Ammon's horn (tissue), 1 donor: ENCODE measurements at places on chromosomes 12 and 14.

GRCh38 chr14:39712293-39712999 lies 280.2 kb upstream of the FBXO33 start:
- DNase-seq = no peak

GRCh38 chr14:89304972-89305703 lies 111.9 kb downstream of the FOXN3 start:
- DNase-seq = peak; percentile 43

DNA sequence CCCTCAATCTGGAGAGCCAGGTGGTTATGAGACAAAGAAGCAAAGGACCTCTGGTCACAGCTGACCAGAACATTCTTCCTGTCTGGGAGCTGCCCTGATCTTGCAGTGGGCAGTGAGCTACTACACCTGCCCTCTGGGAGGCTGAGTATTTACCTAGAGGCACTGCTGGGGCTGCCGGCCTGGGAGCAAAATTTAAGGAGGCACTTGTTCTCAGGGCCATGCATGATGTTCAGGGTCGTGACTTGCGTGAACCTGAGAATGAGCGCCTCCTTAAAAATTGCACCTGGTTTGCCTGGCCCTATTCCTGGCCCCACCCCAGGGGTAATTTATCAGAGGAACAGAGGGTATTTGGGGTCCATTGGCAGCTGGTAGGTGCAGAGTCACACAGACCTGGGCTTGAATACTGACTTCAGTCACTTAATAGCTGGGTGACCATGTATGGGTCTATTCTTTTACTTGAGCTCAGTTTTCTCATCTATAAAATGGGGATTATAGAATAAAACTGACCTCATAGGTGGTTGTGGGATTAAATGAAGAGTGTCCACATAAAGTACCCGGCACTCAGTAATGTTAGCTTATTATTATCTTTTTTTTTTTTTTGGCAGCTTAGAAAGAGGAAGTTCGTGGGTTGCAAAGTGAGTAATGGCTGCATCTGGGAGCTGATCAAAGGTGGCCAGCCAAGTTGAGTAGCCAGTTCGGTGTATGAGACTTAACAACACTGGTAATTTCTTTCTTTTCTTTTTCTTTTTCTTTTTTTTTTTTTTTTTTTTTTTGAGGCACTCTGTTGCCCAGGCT lies 107.4 kb upstream of the MED13L start:
- DNase-seq = no peak

DNA sequence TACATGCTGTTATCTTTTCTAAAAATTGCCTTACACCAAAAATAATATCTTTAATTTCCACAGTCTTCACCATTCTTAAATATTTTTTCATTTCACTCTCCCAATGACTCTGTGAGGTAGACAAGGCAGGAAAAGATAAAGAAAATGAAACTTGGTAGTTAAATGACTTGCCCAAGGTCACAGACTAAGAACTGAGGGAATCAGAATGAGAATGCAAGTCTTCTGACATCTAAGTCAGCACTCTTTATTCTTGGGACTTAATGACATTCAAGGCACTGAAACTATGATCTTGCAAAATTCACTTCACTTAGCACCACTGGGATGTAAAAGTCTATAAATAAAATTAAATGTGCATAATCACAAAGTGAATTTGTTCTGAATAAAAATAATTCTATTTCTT lies 104.5 kb downstream of the SLC2A13 start:
- no peak for DNase-seq

DNA sequence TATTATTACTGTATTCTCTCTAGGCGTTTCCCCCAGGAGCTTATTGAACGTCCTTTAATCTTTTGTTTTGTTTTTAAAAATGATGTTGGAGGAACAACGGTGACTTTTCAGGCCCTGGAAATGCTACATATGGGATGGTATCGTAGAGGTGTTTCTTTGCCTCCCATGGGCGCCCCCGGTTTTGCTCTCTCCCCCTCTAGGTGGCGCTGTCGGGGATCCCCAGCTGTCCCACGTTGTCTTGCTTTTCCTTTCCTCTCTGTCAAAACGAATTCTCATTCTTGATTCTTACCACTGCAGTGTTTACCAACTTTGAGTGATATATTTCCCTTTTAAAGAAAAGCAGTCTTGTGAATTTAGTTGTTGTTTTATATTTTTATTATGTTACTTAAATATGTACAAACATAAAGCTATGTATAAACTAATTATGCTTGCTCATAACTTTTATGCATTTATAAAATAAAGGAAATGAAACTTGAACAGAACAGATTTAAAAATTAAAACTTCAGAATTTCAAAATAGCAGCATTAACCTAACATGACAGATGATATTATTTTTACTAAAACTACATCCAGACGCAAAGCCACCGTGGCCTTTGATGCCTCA lies 171.9 kb downstream of the RGS6 start:
- DNase-seq = no peak

DNA sequence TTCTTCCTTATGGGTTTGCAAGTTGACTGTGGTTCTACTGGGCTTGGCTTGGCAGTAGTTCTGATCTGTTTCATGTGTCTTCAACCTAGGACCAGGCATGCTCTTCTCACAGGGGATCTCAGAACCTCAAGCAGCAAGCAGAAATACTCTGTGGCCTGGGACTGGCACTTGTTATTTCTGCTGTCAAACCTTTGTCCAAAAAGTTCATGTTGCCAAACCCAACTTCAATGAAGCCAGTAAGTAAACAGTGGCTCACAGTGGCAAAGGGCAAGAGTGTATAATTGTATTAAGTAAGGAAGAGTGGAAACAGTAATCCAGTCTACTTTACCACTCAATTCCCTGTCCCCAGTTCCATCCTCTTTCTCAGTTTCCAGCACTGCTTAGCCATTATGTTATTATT lies 15.7 kb upstream of the HMGA2 start:
- DNase-seq = no peak

- no peak for DNase-seq
These were observed 207.7 kb downstream of the FUT8 start for GRCh38 chr14:65620195-65620594.

DNA sequence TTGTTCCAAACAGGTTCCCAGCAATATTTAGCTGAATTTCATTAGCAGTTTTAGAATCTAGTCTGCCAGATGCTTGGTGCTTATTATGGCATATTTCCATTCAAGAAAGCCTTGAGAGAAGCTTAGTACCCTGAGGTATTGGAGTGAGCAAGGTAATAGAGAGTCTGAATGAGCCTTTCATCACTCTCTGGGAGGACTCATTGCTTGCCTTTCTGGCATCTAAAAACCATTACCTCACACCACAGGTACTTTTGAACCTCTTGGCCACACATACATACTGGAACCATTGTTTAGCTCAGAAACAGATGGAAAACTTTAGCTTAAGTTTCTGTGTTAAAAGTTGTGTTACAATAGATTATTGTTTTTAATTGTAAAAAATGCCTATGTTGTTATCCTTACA lies 27.4 kb upstream of the KCNH3 start:
- no peak for DNase-seq

DNA sequence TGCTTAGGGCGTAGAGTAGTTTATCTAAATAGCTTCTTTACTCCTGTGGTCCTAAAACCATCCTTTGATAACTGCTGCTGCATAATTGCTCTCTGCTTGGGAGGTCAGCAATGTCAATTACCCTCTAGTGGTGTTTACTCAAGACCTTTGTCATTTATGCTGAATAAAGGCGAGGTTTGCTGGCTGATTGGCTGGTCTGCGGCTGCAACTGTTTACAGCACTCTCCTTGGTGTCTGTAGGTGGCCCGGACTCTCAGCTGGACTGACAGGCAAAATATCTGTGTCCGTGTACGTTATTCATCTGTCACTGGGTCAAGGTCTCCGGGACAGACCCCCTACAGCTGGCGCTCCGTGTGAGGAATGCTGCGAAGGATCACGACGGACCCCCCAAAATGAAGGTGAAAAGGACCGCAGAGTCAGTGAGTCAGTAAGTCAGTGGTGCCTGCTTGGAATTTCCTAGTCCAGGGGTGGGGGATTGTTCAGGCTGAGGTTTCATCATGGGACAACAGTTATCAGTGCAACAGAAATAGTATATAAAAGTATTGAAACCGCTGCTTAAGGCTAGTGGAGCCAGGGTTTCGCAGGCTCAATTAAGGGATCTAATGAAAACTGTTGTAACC lies 253.3 kb upstream of the DIO2 start:
- DNase-seq = no peak

GRCh38 chr14:71538938-71539649 lies 393.1 kb upstream of the RGS6 start:
- no peak for DNase-seq

DNA sequence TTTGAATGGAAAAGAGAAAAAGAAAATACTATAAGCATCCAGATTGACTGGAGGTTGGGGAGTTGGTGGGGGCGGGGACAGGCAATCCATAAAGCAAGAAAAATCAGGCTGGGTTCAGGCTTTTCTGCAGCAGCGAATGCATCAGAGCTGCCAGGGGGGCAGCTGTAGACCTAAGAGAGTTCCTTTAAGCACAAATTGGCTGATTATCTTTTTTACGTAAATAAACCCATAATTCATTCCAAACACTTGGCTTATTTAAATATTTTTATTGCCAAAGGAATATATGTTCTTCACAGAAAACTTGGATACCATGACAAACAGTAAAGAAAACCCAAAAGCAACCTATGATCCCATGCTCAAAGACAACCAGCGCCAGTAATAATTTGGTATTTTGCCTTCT lies 10.2 kb downstream of the BDKRB2 start:
- DNase-seq = no peak

- no peak for DNase-seq
These were observed 40.4 kb upstream of the GTF2A1 start for GRCh38 chr14:81261176-81261575.

GRCh38 chr12:109277899-109278762 lies 31.0 kb downstream of the FOXN4 start:
- DNase-seq = no peak

GRCh38 chr14:75562089-75562488 lies 16.3 kb upstream of the FLVCR2 start:
- DNase-seq = no peak

DNA sequence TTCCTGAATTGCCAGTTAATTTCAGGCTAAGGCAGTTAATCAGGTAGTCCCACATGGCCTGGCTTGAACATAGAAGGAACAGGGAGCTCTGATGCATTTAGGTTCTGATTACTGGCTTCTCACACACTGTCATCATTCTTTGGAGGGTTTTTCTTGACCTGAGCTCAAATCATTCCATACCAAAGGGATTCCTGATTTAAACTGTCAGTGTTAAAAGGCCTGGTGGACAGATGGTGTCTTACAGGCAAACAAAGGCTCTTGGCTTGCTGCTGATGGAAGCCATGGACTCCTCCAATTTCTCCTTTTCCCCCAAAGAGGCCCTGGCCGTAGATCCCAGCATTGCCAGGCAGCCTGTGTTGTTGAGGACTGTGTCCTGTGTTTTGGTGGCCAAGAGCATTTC lies 30.2 kb downstream of the CACNA1C start:
- no peak for DNase-seq

- DNase-seq = no peak
These were observed 183.7 kb downstream of the BMP4 start for GRCh38 chr14:53772936-53773335.

- no peak for DNase-seq
These were observed 5.3 kb downstream of the ANKS1B start for GRCh38 chr12:99979471-99979870.

GRCh38 chr14:102622262-102622885 lies 29.9 kb downstream of the RCOR1 start:
- peak; percentile 65 for DNase-seq

DNA sequence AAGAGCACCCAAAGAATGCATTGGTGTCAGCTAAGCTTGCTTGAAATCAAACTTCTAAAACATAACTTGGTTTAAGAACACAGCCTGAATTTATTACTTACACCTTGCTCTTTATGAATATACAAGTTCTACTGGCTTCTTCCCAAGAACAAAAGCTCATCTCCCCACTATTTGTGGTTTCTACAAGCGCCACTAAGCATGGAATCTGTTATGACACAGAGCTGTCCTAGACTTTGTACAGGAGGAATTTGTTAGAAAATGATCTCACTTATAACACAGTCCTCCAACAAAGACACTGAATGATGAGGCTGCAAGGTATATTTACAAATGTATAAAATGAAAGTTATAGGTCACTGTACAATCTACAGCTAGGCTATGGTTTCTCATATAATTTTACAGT lies 452.1 kb downstream of the BCAT1 start:
- DNase-seq = no peak

DNA sequence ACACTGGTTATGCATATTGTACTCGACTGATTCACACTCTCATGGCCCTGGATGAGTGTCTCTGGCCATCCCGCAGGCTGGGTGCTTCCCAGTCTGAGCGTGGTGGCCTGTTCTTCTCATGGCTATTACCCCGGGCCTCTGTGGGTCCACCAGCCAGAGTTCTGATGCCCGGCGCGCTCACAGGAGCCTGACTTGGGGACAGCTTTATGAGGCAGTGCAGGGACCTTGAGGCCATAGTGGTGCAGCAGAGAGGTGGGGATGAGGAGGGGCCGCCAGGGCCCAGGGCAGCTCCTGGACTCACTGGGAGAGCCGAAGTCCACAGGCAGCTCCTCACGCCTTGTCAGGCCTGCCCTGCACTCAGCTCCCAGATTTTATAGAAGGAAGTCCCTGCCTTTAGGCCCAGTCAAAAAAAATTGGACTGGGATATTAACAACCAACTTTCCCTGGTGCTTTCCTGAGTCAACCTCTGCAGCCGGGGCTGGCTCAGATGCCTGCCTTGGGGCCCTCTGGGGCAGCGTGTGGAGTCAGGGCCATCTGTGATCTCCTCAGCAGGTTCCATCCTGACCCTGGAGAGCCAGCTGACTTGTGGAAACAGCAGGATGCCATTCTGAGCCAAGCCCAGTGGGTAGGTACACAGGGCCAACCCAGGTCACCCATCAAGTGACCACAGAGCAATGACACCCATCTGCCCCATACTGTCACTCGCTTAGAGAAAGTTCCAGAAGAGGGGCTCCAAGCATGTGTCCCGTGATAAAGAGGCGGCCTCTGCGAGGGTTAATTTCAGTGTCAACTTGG lies 89.4 kb upstream of the DIO3 start:
- no peak for DNase-seq

DNA sequence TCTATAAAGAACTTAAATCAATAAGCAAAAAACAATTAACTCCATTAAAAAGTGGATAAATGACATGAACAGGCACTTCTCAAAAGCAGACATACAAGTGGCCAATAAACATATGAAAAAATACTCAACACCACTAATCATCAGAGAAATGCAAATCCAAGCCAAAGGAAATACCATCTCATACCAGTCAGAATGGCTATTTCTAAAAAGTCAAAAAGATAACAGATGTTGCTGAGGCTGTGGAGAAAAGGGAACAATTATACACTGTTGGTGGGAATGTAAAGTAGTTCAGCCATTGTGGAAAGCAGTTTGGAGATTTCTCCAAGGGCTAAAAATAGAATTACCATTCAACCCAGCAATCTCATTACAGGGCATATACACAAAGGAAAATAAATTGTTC lies 234.5 kb upstream of the PLXNC1 start:
- no peak for DNase-seq

DNA sequence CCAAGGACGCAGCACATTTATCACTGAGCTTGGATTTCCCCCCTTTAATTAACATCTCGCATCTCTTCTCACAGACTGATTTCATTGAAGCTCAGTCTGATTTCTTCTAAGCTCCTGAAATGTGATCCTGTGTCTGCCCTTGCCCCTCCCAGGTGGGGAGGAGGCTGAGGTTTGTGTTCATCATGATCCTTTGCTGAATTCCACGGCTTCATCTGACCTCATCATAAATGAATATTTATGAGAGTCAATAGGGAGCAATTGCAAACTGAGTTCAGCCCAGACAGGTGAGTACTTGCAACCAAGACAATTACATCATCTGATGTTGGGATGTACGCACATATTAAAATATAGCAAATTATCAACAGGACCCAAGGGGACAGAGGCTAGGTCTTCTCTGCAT lies 72.4 kb downstream of the MAP1LC3B2 start:
- DNase-seq = no peak

GRCh38 chr12:75960086-75960910 lies 71.3 kb downstream of the PHLDA1 start:
- DNase-seq = no peak

GRCh38 chr12:72010356-72010755 lies 71.7 kb downstream of the TPH2 start:
- no peak for DNase-seq
